Natural killer cell treated with Interleukin-12 subunit alpha and Interleukin-12 subunit beta and Interleukin-15 and Interleukin-18, amount 100 ng/mL, for 72 hours (primary cell): ENCODE measurements at places on chromosomes 6 and 20. TPM values are rescaled to one million over a fixed set of nuclear protein-coding genes. Genes with fewer than 3 reads are reported as not detected.

The SLC22A16 gene
- total RNA-seq: not detected

The ATP6V1G2 gene
- 1.4 TPM for total RNA-seq

The SSTR4 gene
- total RNA-seq: not detected

The SOX4 gene
- 0.98 TPM for total RNA-seq

The RSPO3 gene
- not detected for total RNA-seq

The ZBTB22 gene
- total RNA-seq: 6.9 TPM

The WFDC12 gene
- total RNA-seq: not detected

The CTAGE9 gene
- total RNA-seq: not detected

The XKR7 gene
- not detected for total RNA-seq
